ENCODE measurements at places on chromosomes 2 and 18. TPM values are rescaled to one million over a fixed set of nuclear protein-coding genes. Genes with fewer than 3 reads are reported as not detected.

Gene DOK6
- 68.1 TPM for total RNA-seq

Gene DPYSL5
- total RNA-seq, result 101 TPM

Gene C1QL2
- 0.41 TPM for total RNA-seq

Gene RTN4
- 726 TPM for total RNA-seq

Gene RHOB
- 300 TPM for total RNA-seq

Gene CYTIP
- 2.9 TPM for total RNA-seq

Gene CASP8
- total RNA-seq, result 1.6 TPM

Gene RALBP1
- 26.5 TPM for total RNA-seq

Gene TANC1
- total RNA-seq, result 4.1 TPM

Gene POTEJ
- total RNA-seq, result not detected

- DNase-seq, result no peak
These were observed 122.0 kb downstream of the WDSUB1 start for GRCh38 chr2:159164457-159164911.

DNA sequence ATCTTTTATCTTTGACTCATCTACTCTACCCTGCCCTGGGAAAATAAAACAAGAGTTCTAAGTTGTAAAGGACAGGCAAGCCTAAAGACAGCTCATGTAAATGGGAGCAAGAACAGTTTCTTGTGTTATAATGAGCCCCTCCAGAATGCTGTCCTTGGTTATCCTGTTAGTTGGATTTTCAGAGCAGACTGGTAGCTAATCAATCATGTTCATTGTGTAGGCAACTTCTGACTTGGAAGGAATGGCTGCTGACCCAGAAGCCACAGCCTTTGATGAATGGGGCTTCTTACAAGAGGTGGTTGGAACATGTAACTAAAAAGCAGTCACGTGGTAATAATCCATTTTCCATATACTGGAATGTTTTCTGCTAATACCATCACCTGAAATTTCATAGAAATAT is 254.2 kb downstream of the AGPS start:
- no peak for DNase-seq

DNA sequence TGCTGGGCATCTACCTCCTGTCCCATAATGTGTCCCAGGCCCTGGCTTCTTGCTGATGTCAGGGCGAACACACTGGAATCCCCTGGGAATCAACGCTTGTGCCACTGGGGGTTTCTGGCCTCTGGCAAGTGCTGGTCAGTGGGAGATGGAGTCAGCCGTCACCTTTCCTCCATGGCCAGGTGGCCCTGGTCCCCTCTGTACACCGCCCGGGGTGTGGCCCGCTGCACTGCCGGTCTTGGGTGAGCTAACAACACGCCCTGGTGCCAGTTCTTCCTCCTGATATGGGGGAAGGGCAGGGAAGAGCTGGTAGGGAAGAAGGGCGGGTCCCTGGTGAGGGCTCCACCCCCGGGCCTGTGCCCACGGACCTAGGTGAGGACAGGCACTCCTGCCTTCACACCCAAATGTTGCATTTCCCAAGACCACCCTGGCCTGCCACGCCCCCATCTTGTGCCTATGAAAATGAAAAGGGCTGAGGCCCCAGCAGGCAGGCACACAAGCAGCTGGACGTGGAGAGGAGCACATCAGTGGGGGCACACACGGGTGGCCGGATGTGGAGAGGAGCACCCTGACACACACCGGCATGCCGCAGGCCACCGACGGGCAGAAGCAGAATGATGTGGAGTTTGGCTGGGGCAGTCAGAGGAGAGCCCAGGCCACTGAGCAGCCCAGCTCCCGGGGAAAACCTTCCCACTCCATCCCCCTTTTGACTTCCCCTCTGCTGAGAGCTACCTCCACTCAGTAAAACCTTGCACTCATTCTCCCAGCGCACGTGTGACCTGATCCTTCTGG is 140.5 kb downstream of the ASB1 start:
- no peak for DNase-seq

- no peak for DNase-seq
These were observed 176.7 kb downstream of the SOX11 start for GRCh38 chr2:5868931-5869330.

- no peak for DNase-seq
These were observed 157.1 kb downstream of the BAZ2B start for GRCh38 chr2:159459279-159459678.

GRCh38 chr2:173611121-173611520 is 256.4 kb downstream of the CDCA7 start:
- DNase-seq, result no peak

GRCh38 chr2:175057078-175057685 is 52.0 kb upstream of the CHN1 start:
- no peak for DNase-seq

DNA sequence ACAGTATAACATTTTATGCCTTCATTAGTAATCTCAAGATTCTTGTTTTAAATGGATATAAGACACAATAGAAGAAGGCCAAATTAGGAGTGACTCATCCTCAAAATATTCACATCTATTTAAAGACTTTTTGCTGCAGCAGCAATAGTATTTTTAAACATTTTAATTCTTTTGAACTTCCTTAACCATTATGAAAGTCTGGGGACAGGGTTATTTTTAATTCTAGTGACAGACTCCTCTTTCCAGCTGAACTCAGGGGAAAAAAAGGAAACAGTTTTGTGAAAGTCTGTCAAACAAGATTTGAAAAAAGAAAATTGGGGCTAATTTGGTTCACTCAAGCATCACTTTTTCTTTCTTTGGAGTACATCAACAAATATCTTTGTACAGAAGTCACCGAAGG is 541.8 kb downstream of the NUP35 start:
- no peak for DNase-seq

DNA sequence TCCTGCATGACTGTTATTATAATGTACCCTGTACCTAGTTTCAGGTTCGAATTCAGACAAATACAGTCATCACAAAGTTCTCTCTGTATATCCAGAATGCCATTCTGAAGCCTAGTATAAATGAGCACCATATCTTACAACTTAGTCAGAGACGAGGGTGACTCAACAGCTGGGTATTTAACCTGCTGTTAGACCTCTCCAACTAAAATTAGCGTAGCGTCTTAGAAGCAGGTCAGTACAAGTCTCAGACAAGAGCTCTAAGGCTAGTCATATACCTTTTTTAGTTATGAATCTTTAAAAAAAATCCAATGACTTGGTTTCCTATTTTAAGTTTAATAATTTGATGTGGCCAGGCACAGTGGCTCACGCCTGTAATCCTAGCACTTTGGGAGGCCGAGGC is 74.1 kb downstream of the CABYR start:
- no peak for DNase-seq

- DNase-seq, result no peak
These were observed 2.4 kb downstream of the CCT4 start for GRCh38 chr2:61885896-61886603.

DNA sequence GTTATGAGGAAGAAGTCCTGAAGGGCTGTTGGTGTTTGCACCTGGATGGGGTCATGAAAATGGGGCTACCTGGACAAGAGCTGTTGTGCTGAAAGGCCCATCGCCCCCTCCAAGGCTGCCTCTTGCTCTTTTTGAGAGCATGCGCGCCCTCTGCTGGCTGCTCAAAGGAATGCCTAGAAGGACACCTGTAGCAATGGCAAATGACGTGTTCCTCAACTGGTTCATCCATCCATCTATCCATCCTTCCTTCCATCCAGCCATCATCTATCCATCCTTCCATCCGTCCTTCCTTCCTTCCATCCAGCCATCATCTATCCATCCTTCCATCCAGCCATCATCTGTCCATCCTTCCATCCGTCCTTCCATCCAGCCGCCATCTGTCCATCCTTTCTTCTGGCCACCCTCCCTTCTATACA is 17.2 kb upstream of the RPL31 start:
- peak; percentile 61 for DNase-seq

GRCh38 chr2:160996584-160996983 is 163.6 kb upstream of the TANK start:
- no peak for DNase-seq

- DNase-seq, result no peak
These were observed 364.8 kb upstream of the MEIS1 start for GRCh38 chr2:66069937-66070720.

- peak; percentile 21 for DNase-seq
These were observed 1.6 kb upstream of the EPC2 start for GRCh38 chr2:148642891-148643416.

- DNase-seq, result no peak
These were observed 160.4 kb downstream of the NUP35 start for GRCh38 chr2:183284606-183285005.

- DNase-seq, result no peak
These were observed 241.0 kb downstream of the LRP1B start for GRCh38 chr2:141889788-141890187.

GRCh38 chr2:232075080-232075479 is 113.6 kb downstream of the DIS3L2 start:
- no peak for DNase-seq

GRCh38 chr18:36015629-36016028 is 43.1 kb downstream of the RMP24 start:
- no peak for DNase-seq

- DNase-seq, result no peak
These were observed 208.0 kb upstream of the FBXO11 start for GRCh38 chr2:48114256-48114655.

- no peak for DNase-seq
These were observed 349.4 kb upstream of the POU3F3 start for GRCh38 chr2:104504331-104505073.

DNA sequence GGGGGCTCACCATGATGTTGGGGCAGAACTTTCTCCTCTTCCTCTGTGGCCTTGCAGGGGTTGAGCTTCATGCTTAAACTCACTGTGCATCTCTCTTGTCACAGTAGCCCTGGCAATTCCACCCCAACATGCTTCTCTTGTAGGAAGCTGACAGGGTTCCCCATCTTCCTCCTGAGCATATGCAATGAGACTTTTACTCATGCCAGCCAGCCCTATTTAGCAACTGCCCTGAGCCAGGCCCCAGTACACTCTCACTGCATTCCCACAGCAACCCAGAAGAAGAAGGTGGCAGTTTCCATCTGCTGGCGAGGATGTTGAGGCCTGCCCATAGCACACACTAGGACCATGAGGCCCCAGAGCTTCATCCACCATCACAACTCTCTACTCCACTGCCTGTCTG is 72.2 kb upstream of the TEX51 start:
- no peak for DNase-seq

- DNase-seq, result no peak
These were observed 60.9 kb downstream of the ZFP36L2 start for GRCh38 chr2:43165378-43166069.

GRCh38 chr2:227310756-227311110 is 14.3 kb upstream of the MFF start:
- DNase-seq, result no peak

DNA sequence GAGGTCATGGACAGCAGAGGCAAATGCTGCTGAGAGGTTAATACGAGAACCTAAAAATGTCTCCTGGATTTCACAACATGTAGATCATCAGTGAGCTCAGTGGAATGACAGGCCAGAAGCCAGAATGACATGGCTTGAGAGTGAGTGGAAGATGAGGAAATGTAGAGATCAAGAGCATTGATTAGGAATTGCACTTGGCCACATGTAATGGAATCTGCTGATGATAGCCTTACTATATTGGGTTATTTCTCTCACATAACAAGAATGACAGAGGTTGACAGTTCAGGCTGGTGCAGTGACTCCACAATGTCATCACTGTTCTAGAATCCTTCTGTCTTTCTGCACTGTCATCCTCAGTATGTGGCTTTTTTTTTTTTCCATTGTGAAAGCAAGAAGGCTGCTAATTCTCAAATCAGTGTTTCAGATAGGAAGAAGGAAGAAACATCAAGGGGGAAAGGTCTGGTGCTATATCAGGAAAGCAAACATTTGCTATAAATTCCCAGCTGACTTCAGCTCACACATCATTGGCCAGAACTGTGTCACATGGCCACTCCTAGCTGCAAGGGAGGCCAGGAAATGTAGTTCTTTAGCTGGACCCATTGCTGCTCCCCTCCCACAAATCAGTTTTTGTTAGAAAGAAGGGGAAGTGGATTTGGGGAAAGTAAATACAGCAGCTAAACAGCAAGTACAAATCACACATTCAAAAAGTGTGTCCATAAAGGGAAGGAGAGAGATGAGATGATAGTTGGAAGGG is 127.2 kb downstream of the FAM161A start:
- DNase-seq, result no peak

DNA sequence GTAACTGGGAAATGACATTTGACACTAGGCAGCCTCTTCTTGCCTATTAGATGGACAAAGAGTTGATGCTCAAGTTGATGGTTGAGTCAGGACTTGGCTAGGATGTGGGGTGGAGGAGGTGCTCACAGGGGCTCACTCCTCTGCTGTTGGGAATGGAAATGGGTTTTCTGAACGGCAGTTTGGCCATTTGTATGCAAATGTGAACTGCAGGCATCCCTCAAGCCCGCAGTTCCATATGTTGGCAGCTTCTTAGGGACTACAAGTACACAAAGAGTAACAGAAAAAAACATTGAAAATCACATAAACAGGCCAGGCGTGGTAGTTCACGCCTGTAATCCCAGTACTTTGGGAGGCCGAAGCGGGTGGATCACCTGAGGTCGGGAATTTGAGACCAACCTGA is 80.8 kb downstream of the INPP5D start:
- DNase-seq, result no peak

GRCh38 chr2:240624011-240624949 is 1.0 kb upstream of the GPR35 start:
- no peak for DNase-seq

Data from frontal cortex (tissue), 4 donors.